NCI-H526 treated with DMSO at 0.1 percent for 48 hours (cell line): ENCODE measurements at places on chromosomes 2 and 18.

GRCh38 chr2:158013891-158014290 is 87.8 kb upstream of the UPP2 start:
- DNase-seq, result no peak

DNA sequence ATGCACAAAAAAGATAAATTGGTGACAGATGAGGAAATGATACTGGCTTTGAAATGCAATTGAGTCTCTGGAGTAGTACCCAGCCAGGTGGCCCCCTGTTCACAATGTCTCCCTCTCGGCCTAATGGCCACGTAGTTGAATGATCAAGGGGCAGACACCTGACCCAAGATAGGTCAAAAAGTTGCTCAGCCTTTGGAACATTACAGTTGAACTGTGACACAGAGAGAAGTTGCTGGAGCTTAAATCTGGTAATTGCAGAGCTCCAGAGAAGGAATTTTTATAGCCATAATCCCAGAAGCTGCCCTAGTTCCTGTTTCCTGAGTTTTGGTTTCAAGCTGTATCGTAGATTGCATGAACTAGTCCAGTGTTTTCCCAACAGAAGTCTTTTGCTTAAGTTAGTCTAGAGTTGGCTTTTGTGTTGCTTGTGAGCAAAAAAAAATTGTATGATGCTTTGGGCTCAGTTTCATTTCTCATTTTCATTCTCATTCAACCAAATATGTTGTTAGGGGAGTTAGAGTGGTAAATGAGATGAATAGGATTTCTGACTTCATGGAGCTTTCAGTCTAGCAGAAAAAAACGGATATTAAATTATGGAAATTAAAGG is 117.9 kb downstream of the CSRNP3 start:
- no peak for DNase-seq

- DNase-seq, result no peak
These were observed 41.4 kb downstream of the CHST9 start for GRCh38 chr18:27143580-27144287.

GRCh38 chr18:37166491-37166890 is 337.6 kb downstream of the KIAA1328 start:
- no peak for DNase-seq

DNA sequence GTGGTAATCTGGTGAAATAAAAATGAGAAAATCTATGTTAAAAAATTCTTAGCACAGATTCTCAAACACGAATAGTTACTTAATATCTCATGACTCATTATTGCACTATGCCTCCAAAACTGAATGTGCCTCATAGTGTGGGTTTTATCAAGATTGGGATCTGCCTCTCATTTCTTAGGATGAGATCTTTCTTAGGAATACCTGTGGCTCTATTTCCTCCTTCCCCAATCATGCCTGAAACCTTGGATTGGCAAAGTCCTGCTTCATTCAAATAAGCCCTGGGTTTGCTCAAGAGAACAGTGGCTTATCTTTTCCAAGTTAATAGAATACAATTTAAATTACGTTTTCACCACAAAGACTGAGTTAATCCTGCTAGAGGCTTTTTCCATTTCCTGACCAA is 100.3 kb downstream of the DPP10 start:
- DNase-seq, result no peak

DNA sequence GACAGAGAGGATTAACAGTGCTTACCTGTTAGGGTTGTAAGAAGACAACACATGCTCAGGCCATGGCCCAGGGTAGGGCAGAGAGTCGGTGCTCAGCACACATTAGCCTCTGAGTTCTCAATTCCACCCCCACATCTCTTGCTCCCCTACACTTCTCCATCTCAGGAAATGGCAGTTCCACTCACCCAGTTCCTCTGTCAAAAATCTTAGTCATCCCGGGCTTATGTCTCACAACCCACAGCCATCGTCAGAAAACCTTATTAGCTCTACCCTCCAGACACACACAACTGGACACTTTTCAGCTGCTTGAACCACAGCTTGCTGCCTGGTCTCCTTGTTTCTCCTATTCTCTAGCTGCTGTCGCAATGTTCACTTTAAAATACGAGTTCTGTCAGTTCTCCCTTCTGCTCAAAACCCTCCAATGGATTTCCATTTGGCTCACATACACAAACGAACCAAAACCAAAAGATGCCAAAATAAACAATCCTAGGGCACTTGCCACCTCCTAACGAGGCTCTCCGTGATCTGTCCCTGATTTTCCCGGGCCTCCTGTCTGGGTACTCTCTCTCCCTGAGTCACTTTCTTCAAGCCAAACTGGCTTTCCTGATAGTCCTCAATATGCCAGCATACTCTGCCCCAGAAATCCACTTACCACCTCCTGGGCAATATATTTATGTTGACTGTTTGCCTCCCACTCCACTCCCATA is 89.7 kb downstream of the KCTD1 start:
- DNase-seq, result no peak

- DNase-seq, result no peak
These were observed 69.0 kb downstream of the STPG4 start for GRCh38 chr2:47086054-47086471.

DNA sequence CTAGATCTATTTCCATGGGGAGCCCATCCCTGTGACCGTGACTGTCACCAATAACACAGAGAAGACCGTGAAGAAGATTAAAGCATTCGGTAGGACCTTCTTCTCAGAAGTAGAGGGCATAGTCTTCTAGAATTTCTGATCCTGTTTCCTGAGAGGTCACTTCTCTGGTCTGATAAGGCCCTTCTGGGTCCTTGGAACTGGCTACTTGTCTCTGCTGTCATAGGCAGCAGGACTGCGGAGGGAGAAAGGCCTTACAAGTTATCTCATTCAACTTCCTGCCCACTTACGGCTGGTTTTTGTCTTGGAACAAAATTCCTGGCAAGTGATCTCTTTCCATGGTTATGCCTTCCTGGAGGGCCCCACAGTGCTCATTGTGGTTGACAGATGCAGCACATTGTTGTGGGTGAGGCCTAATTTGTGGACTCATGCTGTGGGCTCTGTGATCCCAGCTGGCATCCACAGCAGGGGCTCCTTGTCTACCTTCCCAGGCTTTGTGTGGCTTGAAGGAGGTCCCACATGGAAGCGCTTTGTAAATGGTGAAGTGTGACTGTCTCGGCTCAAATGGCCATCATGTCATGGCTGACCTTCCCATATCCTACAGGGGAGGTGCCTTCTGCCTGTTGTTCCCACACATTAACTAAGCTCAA is 22.0 kb downstream of the SAG start:
- no peak for DNase-seq

- no peak for DNase-seq
These were observed 2.4 kb upstream of the MTA3 start for GRCh38 chr2:42566025-42566424.

GRCh38 chr2:12141618-12142258 is 395.3 kb downstream of the LPIN1 start:
- DNase-seq, result no peak
